Stimulated activated CD4-positive, alpha-beta T cell treated with anti-CD3 and anti-CD28 coated beads, Interleukin-12 subunit alpha, Interleukin-12 subunit beta, amount 100 ng/mL, for 24 hours (primary cell): ENCODE measurements at places on chromosomes 5 and 9.
A peak's percentile ranks its signal among the peaks of the same experiment; 100 is the strongest.

- DNase-seq = no peak
Observed at GRCh38 chr5:50406877-50407276, 34.2 kb downstream of the EMB start.

- DNase-seq = no peak
Observed at GRCh38 chr9:16309082-16309468, 561.4 kb downstream of the BNC2 start.

- DNase-seq = no peak
Observed at GRCh38 chr9:32942755-32943460, 58.5 kb downstream of the APTX start.

DNA sequence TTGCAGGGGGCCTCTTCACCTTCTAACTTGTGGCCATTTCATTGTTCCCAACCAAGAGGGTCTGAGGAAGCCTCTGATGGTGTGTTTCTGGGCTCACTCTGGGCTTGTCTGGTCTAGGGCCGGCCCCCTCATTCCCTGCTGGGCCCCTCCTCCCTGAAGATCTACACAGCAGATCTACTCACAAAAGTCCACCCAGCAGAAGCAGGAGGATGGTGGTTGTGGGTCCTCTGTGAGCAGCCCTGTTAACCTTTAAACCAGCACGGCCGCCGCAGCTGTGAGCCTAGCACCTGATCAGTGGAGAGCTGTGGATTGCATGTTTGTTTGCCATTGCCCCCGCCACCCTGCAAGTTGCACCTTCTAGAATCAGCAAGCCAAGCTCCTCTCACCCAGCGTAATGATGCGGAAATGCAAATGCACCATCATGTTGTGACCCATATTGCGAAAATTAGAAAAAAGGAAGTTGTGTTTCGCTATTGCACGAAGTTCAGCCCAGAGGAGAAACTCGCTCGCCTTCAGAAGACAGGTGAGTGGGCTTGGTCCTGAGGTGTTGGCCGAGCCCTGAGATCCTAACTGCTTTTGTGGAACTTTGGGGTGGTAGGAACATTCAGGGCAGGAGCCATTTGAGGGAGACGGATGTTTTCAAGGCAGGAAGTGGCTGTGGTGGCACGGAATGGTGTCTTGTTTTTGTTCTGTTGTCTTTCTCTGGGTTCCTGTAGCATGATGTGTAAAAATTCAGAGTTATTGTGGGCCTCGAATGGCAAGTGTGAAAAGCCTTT lies 16.7 kb downstream of the FGD3 start:
- DNase-seq = peak; percentile 51

DNA sequence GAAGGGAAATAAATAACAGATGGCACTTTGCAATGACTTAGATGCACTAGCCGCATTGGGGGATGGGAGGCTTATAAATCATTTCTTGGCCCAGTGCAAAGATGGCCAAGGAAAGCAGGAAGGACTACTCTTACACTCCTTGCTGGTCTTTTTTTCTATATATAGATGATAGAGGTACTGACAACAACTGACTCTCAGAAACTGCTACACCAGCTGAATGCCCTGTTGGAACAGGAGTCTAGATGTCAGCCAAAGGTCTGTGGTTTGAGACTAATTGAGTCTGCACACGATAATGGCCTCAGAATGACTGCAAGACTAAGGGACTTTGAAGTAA lies 1.7 kb downstream of the CCNG1 start:
- DNase-seq = no peak

GRCh38 chr9:82810915-82811314 lies 252.0 kb downstream of the RASEF start:
- no peak for DNase-seq

DNA sequence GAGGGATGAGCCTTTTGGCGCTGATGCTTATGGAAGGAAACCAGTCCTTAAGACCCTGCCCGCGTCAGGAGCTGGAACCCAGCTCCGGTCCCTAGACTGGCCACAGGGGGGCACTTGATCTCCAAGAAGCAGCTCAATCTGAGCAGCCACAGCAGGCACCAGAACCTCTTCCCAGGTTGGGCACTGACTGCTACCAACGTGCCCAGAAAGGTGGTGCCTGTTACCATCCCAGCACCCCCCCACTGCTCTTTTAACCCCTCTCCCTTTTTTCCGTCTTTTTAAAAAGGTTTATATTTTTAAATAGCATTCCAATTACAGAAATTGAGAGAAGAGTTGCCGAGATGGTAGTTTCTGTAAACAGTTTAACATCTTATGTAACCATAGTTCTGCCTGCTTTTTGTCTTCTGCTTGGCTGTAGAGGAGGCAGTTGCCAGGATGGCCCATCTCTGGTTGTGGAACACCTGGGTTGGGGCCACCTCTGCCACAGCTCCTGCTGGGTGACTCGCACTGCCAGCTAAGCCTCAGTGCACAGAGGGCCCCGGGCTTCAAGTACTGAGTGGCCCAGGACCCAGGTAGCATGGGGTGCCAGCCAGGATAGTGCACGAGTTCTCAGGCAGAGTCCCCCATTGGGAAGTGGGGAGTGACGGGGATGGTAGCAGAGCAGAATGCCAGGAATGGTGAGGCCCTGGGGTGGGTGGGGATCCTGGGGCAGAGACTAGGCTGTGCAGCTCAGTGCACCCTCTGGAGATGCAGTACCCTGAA lies 62.8 kb downstream of the PFDN1 start:
- peak; percentile 24 for DNase-seq

GRCh38 chr9:82554381-82554780 lies 508.6 kb downstream of the RASEF start:
- no peak for DNase-seq

GRCh38 chr9:88873635-88874034 lies 117.6 kb upstream of the S1PR3 start:
- DNase-seq = no peak

DNA sequence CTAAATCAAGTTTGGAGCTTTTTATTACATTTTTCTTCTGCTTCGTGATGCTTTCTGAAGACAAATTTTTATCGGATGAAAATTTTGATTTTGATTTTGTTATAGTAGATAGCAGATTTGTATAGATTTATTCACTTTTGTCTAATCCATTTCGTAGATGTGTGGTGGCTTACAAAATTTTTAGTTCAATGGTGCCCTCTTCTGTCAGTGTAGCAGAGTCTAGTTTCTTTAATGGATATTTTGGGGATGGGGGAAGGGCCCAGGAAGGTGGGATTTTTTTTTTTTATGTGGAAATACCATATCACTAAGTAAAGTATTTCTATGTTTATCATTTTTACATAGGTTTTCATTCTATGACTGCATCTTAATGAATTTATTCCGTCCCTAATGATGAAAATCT lies 259.9 kb upstream of the TARS1 start:
- no peak for DNase-seq

DNA sequence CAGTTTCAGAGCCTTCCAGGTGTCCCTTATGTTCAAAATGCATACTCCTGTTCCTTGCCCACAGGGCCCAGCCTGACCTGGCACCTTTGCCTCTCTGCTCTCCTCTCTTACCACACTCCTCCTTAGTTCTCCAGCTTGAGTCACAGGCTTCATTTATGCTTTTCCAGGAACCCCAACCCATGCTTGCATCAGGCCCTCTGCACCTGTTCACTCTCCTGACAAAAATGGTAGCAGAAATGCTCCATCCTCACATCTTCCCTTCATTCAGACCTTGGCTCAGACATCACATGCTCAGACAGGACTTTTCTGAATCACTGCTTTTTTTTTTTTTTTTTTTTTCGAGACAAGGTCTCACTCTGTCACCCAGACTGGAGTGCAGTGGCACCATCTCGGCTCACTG lies 15.1 kb upstream of the RNF145 start:
- DNase-seq = no peak

DNA sequence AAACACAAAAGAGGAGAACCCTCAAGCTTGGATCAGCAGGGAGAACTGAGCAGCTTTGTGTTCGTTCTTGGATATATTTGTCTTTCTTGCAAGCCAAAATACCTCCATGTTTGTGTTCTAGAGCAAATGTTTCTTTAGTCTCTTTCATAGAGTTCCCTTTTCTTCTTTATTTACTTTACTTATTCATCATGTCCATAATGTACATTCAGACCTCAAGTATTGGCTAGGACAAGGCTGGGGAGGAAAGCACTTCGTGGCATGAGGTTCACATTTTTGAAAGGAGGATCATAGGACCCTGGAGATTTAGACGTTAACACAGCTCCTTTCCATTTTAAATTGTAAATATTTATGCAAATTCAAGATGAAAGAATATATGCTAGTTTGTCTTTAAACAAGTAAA lies 590.2 kb upstream of the MEF2C start:
- no peak for DNase-seq

DNA sequence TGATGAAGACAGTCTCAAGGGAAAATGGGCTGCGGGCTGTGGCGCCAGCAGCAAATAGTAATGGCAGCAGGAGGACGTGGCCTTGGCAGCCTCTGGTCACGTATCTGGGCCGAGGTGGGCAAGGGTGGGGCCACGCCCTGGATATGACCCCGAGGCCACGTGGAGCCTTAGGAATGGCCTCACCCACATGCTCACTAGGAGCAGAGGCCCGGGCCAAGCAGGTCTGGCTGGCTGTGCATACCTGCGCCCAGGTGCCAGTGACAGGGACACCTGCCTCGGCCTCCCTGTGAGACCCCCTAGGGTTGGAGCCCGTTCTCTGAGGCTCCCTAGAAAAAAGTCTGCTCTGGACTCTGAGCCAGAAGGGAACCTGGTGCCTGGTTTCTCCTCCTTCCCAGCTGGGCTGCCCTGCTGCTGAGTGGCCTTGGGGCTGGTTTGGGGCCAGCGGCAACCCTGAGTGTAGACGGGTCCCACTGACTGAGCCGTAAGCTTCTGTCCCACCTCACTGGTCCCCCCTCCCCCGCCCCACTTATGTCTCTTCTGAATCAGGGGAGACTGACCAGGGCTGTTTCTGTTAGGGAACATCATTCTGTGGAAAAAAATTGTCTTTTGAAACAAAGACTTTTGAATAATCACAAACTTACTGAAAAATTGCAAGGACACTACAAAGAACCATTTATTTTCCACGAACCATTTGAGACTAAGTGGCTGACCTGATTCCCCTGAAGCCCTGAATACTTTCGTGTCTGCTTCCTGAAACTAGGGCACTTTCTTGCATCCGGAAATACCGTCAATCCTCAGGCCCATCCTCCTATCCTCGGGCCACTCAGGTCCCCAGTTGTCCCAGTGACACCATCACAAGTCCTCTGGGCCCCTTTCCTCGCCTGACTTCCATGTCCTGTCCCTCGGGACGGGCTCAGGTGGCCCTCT lies 60.8 kb downstream of the WNK2 start:
- DNase-seq = no peak

DNA sequence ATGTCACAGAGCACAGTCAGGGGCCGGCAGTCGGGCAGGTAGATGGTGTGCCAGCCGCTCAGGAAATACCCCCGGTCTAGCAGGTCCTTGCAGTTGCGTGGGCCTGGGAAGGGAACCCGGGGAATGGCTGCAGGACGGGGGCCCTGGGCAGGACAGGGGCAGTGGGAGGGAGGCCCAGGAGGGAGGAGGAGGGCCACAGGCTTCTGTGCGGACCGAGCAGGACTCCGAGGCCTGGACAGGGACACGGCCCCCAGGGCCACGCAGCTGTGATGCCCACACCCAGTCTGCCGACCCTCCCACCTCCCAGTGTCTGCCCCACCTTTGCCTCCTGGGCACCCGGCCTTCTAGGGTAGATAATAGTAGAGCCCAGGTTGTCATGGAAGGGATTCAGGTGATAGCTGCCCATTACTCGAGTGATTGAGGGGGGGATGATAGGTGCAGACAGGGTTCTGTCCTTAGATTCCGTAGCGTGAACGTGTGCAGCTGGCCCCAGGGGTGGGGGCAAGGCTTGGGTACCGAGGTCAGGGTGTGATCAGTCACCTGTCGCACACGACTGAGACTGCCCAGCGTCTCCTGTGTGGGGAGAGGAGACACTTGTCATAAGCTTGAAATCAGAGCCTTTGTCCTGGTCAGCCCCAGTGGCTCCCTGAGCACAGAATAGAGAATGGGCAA lies 4.5 kb downstream of the FCN1 start:
- DNase-seq = no peak

DNA sequence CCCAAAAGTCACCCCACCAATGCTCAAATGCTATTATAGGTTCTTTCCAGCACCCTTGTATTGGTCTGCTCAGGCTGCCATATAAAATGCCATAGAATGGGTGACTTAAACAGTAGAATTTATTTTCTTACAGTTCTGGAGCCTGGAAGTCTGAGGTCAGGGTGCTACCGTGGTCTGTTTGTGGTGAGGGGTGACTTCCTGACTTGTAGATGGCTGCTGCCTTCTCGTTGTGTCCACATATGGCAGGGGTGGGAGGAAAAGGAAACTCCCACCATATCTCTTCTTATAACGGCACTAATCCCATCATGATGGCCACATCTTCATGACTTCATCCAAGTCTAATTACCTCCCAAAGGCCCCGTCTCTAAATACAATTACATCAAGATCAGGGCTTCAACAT lies 257.8 kb upstream of the TARS1 start:
- no peak for DNase-seq

DNA sequence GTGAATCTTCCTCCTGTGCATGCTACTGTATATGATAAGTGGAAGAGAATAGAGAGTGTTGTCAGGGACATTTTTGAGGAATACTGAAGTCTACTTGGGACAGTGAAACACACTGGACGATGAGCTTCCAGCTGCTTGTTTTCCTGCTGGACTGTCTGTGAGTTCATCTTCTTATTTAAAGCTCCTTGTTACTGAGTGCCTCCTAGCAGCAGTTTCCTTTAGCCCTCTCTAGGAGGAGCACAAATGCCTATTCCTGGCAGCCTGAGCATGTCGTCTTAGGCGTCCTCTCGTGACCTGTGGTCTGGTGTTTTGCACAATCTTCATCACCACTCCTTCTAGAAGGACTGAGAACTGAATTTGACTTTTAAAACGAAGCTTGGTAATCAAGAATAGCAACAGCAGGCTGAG lies 43.8 kb downstream of the ANKRD33B start:
- DNase-seq = no peak

DNA sequence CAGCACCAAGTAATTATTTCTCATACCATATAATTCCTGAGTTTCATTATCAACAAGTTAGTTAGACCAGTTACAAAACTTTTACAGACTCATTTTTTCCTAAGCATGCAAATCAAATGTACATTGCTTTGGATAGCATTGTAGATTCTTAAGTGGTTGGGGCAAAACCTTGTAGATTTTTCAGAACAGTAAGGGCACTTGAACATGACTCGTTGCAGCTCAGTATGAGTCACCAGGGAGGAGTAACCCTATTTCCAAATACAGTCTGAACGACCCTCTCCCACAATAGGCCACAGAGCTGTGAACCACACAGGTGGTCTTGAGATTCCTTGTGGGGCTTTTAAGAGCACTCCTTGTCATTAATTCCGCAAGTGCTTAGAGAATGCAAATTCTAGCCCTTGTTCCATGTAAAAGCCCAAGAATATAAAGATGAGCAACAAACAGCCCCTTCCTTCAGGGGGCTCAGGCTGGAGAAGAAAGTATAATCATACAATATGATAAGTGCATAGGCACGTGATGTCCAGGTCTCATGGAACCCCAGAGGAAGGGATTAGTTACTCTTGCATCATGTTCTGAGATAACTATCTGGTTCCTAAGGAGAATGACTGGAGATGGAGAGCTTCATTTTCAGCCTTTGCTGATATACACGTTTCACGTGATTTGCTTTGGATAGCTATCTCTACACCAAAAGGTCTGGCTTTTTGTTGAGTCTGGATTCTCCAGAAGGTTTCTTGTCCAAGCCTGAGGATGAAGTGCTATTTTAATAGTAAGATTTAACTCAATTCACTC lies 295.7 kb downstream of the KCNN2 start:
- no peak for DNase-seq
